Hematopoietic multipotent progenitor cell treated with erythropoietin and hydrocortisone succinate and interleukin-3 and kit ligand, for 15 days (in vitro differentiated cells): ENCODE measurements at places on chromosomes 7 and 10.

GRCh38 chr10:81108516-81109199 is 571.0 kb downstream of the SH2D4B start:
- no peak for DNase-seq

DNA sequence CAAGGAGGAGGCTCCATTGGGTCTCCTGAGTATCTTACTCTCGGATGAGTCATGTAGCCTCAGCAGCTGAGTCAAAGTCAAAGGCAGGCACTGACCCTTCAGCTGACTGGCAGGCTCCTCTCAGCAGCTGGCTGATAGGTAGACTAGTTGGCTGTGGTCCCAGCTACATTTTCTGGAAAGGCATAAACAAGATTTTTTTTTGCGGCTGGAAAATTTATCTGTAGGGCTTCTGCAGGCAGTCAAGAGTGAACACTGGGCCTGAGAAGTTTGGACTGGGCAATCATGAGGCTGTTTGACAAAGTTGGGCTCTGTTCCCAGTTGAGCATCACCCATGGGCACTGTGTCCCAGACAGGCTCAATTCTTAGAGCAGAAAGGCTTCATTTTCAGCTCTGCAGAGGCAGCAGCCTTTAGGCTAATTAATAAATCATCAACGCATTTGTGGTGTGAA is 796.2 kb downstream of the CCSER2 start:
- DNase-seq = no peak

- DNase-seq = no peak
Measured at GRCh38 chr7:70700941-70701425, 431.0 kb upstream of the GALNT17 start.

DNA sequence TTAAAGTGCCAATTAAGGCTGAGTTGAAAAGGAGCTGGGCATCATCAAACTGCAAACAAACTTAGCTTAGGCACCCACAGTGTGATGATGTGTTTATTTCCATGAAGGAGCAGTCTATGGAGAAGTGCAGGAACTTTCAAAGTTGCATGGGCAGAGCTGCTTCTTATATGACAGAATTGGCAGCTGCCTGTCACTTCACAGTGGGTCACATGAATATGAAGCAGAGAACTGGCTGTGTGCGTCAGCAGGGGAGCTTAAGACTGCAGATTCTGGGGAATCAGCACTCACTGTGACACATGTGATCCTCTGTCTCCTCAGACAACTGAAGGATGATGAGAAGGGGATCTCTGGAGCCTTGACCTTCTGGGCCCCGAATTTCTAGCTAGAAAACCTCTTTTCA is 36.6 kb downstream of the RBM28 start:
- no peak for DNase-seq

DNA sequence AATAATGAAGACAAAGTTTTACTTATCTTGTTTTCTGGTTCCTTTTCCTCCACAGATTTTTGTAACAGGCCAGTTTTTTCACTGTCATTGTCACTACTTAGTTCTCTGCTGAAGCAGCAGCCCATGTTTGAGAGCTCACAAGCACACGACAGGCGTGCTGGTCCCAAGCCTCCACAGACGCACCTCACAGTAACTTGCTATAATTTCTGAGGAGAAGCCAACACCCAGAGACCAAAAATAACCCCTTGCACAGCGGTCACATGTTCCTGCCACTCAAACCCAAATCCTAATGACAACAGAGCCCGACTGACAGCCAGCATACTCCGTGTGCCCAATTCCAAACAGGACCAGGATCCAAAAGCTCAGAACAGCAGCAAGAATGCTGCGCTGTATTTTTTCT is 58.5 kb downstream of the LARP4B start:
- no peak for DNase-seq

GRCh38 chr10:24952143-24952706 is at the start of gene PRTFDC1:
Gene PRTFDC1 (minus strand): TSS chr10:24952606. CDS start chr10:24952575, 31 bp downstream.
- DNase-seq = no peak

DNA sequence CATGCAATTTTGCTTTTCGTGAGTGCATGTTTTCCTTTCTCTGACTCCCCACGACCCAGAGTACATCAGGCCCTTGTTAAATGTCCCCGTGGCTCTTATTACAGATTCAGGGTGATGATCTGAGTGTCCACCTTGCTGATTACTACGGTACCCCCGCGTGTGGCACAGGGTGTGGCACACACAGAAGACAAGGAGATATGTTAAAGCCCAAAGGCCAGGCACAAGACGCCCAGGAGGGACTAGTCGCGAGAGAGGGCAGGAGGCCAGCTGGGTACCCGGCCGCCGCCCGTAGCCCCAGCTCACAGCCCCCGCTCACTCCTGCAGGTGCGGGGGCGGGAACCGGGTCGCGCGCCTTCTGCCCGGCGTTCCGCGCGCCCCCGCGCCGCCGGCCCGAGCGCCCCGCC is 281 bp upstream of the EXOC6 start:
- DNase-seq = no peak

GRCh38 chr10:112583236-112583939 is 136.4 kb downstream of the VTI1A start:
- no peak for DNase-seq

- no peak for DNase-seq
Measured at GRCh38 chr10:129840196-129840590, 123.9 kb downstream of the EBF3 start.

- no peak for DNase-seq
Measured at GRCh38 chr10:88477343-88478085, 105.6 kb downstream of the RNLS start.

DNA sequence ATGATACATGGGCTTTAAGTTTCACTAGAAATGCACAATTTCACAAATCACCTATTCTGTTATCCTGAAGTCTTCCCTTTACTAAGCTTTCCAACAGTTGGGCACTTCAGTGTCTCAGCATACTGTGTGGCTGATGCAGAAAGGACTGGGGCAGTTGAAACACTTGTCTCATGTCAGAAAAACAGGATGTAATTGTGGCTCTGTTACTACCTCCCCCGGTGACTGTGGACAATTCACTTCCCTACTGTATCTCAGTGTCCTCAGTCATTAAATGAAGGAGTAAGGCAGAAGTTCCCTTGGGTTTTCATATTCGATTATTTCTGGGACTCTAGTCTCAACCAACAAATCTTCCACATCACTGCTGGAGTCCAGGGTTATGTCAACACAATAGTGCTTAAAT is 17.9 kb downstream of the ANKRD22 start:
- DNase-seq = no peak

- no peak for DNase-seq
Measured at GRCh38 chr7:133778472-133778871, 348.7 kb upstream of the LRGUK start.

DNA sequence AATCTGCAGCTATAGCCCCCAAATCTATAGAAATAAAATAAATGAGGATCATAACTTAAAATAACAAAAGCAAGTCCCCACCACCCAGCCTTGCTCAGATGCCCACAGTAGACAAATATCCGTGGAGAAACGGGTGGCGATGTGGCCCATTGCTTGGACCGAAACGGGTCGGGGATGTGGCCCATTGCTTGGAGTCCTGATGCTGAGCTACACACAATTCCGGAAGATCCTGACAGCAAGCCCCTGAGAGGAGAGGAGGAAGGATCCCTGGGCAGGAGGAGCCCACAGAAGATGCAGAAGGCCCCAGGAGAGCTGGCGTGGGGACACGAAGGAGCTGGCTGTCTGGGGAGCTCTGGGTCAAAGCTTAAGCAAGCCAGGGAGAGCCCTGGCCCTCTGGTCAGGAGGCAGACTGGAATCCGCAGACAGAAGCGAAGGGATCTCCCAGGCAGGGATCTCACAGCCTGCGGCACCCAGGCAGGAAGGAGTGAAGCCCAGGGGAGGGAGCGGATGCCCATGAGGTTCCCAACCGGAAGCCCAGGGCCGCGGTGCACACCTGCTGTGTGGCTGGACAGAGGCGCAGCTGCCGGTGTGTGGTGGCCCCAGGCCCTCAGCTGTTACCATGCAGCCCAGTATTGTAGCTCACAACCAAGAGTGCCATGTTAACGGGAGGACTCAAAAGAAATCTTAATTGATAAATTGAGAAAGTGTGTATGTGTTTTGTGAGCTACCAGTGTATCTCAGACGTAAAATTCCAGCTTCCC is 138.8 kb downstream of the ADARB2 start:
- no peak for DNase-seq

DNA sequence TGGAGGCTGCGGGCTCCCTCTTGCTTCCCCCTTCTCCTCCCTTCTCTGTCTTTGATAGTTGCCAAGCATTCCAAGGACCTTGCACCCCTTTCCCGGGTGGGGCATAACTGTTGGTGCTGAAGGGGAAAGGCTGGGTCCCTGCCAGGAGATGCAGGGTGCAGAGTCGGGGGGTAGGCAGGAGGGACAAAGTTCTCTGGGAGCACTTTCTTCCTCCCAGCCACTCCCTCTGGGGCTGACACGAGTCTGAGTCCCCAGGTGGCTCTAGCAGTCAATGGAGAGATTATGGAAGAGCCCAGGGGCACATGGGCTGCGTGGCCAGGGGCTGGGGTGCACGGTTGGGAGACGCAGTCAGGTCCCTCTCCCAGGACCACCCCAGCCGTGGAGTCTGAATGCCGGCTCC is 2.1 kb downstream of the CLDN15 start:
- DNase-seq = no peak

DNA sequence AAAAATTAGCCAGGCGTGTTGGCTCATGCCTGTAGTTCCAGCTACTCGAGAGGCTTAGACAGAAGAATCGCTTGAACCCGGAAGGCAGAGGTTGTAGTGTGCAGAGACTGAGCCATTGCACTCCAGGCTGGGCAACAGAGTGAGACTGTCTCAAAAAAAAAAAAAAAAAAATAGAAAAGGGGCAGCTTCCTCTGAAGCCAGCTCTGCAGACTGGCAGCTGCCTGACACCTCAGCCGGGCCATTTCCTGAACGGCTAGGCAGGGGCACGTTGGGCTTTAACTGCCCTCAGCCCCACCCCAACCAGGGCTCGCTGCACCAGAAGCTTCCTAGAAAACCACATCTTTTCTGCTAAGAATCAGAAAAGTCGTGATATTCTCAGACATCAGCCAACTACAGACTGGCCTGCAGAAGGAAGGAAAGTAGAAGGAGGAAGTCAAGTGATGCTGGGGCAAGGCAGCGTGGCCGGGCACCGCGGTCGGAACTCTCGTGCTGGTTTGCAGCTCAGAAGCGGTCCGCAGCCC is 38.0 kb downstream of the PRKAG2 start:
- DNase-seq = no peak

DNA sequence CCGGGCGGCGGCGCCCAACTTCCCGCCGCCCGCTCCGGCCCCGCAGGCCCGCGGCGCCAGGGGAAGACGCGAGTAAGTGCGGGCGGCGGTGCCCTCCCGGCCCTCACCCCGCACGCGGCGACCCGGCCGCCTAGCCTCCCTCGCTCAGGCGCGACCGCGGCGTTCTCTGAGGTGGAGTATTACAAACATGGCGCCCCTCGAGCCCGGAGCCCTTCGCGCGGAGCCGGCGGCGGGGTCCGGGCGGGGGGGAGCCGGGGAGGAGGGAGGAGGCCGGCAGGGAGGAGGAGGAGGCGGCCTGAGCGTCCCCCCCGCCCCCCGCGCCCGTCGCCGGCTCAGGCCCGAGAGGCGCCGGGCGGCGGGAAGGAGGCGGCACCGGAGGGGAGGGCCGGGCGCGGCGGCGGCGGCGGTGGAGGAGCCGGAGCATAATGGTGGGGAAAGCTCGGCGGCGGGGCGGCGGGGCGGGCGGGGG is at the start of gene ZMYND11:
Gene ZMYND11 (plus strand): TSS at position 324 of the 469 bp plus-strand sequence. CDS start 44,558 bp downstream, outside the sequence.
- DNase-seq = peak; percentile 45

DNA sequence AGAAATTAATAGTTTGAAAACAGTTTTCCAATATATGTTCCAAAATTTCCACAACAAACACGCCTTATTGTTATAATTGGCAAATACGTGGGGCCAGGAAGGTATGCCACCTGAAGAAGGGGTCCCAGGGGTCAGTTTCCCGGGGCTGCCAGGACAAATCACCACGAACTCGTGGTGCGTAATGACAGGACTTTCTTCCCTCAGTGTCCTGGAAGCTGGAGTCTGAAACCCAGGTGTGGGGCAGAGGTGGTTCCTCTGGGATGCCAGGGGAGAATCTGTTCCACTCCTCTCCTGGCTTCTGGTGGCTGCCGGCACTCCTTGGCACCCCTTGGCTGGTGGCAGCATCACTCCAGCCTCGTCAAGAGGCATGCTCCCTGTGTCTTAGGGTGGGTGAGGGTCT is 56.7 kb downstream of the CHST15 start:
- DNase-seq = no peak

DNA sequence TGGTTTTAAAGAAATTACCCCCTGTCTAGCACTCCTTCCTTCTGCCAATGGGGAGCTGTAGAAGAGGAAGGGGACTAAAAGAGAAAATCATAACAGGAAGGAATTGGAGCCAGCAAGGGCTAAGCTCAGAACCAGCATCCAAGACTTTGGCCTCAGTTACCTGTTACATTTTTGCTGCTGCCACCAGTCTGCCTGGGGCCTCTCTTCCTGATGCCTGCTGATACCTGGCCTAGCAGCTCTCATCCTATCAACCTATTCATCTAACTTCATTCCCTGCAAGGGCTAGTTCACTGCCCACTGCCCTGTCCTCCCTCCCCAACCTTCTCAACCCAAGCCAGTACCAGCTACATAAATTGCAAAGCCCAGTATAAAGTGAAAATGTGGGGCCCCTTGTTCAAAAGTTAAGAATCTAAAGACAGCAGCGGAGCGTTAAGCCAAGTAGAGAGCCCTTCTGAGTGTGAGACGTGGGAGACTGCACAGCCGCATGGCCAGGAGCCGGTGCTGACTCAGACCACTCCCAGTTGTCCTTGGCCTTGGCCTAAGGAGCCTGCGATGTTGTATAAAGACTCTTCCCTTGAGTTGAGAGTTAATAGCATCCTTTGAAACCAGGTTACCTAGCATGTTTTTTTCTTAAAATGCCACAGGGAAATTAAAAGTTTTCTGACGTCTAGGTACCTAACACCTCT is 13.2 kb upstream of the AOC1 start:
- DNase-seq = no peak

DNA sequence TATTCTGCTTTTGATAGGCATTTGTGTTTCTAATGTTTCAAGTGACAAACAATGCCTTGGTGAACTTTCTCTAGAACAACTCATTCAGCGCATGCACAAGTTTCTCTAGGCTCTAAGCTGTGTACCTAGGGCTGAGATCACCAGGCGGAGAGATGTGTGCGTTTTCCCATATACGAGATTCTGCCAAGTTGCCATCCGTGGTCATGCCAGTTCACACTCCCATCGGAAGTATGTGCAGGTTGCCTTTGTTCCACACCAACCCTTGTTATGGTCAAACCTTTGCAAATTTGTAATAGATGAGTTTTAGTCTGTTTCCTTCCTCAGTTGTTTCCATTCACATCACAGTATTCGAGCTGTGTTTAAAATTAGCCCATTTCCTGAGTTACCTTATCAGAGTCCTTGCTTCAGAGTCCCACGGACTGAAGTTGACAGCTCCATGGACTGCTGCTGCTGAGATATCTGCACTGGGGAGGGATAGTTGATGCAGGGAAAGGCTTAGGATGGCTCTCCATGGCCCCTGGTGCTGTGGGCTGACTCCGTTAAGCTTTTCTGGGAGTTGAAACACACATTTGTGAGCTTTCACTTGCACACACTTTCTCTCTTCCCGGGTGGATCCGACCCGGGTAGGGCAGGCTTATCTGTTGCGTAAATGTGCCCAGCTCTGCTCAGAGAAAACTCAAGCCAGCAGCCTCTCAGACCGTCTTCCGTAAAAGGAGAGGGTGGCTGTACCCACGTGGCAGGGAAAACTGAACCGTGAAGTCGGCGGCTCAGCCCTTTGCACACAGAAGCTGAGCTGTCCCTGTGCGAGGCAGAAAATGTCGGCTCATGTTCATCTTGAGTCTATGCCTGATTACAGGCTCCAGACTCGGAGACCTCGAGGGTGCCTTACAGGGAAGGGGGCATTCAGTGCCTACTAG is 49.4 kb downstream of the HK1 start:
- peak; percentile 67 for DNase-seq

GRCh38 chr10:3057946-3058345 is 9.4 kb upstream of the PFKP start:
- no peak for DNase-seq
